Brain (organoid and tissue), 16 donors: ENCODE measurements at places on chromosomes 3 and 15. TPM values are rescaled to one million over a fixed set of nuclear protein-coding genes. Genes with fewer than 3 reads are reported as not detected.

GOLGA8S gene
- not detected for polyA plus RNA-seq

SLC28A2 gene
- polyA plus RNA-seq, result not detected

ADGRG7 gene
- not detected for polyA plus RNA-seq

IRAK2 gene
- 1.4 TPM for polyA plus RNA-seq

GPR149 gene
- polyA plus RNA-seq, result not detected

TMEM212 gene
- polyA plus RNA-seq, result not detected

CPLX3 gene
- polyA plus RNA-seq, result 2.1 TPM

RPP25 gene
- 9.4 TPM for polyA plus RNA-seq

SPTBN5 gene
- 0.12 TPM for polyA plus RNA-seq

DNA sequence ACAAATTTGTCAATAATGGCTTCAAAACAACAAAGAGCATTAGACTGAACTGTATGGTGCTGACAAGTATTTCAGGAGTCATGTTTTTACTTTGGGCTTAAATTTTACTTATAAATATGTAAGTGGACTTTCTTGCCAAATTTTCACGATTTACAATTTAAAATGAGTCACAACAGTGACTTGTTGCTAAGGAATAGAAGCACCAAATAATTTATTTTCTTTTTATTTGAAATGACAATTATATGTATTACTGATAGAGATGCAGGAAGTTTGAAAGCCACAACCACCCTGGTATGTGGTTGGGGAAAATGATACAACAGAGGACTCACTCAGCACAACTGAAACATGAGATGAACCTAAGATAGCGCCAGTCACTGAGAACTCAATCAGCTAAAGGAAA is 90.3 kb downstream of the FMN1 start:
- DNase-seq, result no peak

- DNase-seq, result peak; percentile 8
Observed at GRCh38 chr3:173531602-173532001, 134.1 kb downstream of the NLGN1 start.

- DNase-seq, result no peak
Observed at GRCh38 chr15:77001966-77002365, 7.0 kb downstream of the PSTPIP1 start.

- DNase-seq, result peak; percentile 51
Observed at GRCh38 chr15:58549785-58550074, 117.9 kb downstream of the LIPC start.

DNA sequence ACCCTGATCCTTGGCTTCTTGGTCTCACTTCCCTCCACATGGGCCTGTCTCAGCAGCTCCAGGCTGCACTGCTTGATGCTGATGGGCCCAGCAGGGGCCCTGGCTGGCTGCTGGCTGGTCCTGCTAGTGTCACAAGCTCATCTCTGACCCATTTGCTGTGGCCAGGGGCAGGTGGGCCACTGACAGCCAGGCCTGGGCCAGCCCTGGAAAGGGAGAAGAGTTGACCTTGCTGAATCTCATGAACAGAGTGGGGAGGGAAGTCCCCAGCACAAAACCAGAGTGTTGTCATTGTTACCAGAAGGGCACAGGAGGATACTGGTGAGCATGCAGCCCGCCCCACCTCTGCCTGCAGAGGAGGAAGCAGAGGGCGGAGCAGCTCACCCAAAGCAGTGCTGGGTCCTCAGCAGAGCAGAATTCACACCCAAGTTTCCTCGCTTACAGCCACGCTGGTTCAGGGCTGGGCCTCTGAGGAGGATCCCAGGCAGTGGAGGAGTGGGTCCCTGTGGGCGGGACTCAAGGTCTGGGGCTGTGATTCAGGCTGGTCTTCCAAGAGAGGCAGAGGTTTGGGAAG is 7.6 kb upstream of the KLF15 start:
- no peak for DNase-seq

DNA sequence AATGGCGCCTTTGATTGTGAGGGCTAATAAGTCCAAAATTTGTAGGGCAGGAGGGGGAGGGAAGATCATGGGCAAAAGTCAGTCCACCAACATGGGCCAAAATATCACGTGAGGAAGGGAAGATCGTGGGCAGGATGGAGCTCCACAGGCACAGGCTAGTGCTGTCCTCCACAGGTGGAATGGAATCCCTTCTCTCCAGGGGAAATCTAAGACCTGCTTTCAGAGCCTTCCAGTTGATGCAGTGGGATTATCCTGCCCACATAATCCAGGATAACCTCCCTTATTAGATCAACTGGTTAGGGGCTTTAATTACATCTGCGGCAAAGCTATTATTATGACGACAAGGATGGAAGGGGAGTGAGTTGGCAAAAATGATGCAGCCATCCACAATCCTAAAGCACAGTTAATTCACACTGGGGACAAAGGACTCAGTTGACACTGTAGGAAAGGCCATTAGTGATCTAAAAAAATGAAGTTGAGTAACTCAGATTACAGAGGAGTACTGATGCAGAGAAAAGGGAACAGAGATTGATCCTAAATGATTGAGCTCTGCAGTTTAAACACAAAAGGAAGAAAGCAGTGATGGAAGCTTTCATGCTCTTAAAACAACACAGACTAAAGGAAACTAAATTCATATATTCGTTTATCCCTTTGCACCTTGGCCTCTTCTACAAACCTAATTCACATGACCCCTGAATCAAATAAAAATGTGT is 159.8 kb downstream of the AKAP13 start:
- no peak for DNase-seq

- DNase-seq, result no peak
Observed at GRCh38 chr3:37913522-37913921, 51.8 kb downstream of the CTDSPL start.

DNA sequence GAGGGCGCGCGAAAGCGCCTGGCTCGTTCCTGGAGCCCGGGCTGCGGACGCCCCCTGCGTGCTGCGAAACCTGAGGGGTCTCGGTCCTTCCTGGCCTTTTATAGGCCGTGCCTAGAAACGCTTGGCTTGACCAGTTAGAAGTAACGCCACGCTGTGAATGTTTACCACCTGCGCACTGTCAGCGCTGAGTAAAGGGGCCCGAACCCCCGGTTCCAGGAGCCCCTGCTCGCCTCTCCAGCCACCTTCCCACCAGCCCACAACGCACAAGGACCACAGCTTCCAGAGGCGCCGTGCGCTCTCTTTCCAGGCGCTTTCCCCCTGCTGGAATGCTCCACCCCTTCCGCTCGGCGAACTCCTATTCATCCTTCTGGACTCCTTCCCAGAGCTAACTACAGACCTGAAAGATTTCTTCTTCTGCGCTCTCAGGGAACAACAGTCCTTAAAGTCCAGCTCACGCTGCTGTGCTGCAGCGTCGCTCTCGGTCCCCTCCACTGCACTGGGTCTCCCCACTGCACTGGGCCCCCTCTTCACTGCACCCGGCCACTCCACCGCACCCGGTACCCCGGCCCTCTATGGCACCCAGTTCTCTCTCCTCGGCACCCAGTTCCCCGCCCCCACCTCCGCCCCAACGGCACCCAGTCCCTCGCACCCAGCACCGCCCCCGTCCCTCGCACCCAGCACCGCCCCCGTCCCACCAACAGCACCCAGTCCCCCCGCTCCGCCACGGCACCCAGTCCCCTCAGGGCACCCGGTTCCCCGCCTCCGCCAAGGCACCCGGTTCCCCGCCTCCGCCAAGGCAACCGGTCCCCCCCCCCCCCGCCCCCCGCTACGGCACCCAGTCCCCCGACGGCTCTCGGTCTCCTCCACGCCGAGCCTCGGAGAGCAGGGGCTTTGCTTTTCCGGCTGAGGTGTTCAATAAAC is 69.8 kb downstream of the SQOR start:
- DNase-seq, result no peak

- DNase-seq, result peak; percentile 75
Observed at GRCh38 chr3:49906073-49906743, 2.5 kb upstream of the MST1R start.

GRCh38 chr3:58261954-58262666 is 24.5 kb downstream of the ABHD6 start:
- DNase-seq, result no peak

DNA sequence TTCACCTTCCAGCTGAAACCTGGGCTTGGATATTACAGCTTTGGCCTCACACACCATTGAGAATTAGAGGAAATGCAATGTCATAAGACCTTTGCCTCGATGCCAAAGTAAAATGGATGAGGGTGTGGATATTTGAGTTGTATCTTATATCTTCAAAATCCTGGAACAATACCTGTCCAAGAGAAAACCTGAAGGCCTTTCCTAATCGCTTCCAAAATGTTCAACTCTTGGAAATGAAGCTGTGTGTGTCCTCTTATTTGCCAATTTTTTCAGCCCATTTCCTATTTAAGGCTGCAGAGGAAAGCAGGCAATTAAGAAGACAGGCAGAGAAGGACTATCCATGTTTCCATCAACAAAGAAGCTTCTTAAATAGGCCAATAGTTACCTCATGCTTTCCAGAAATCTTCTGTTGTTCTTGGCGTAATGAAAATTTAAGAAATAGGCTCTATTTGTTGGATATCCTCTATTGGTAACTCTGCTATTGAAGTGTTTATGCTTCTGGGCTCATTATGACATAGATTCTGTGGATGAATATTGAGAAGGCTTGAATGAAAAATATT is 99.5 kb upstream of the ZBTB20 start:
- DNase-seq, result no peak

GRCh38 chr3:42703695-42704025 is 1.1 kb upstream of the HHATL start:
- DNase-seq, result no peak

DNA sequence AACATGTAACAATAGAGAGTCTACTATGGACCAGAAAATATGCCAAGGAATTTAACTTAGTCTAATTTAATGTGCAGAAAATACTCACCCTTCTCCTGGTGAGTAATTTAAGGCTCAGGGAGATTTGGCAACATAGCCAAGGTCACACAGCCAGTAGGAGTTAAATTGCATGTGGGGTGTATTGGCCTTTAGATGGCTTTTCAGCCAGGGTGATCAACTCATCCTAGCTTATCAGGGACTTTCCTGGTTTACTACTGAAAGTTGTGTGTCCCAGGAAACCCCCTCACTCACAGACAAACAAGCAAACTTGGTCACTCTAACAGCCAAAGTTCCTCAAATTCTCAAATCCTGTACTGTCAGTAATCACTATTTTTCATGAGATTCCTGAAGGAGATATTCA is 2.6 kb upstream of the SLC9A9 start:
- no peak for DNase-seq
